Activated B cell treated with CpG ODN at 0.5 μM for 24 hours (primary cell): ENCODE measurements at places on chromosomes 1 and 21.

DNA sequence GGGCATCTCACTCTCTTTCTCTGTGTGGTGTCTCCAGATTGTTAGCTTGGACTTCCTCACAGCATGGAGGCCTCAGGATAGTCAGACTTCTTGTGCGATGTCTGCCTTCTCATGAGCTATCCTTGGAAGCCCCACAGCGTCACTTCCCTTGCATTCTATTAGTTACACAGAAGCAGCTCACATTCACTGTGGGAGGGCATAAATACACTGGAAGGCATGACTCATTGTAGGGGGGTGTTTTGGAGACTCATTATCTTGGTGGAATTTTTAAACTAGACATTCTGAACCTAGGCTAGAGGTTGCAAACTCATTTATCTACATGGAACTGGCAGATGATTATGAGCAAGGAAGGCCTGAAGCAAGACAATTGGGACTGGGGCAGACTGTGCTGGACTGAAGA lies 21.4 kb upstream of the FASLG start:
- DNase-seq, result no peak

- DNase-seq, result no peak
Measured at GRCh38 chr21:44940116-44940631, 345 bp downstream of the SLX9 start.

DNA sequence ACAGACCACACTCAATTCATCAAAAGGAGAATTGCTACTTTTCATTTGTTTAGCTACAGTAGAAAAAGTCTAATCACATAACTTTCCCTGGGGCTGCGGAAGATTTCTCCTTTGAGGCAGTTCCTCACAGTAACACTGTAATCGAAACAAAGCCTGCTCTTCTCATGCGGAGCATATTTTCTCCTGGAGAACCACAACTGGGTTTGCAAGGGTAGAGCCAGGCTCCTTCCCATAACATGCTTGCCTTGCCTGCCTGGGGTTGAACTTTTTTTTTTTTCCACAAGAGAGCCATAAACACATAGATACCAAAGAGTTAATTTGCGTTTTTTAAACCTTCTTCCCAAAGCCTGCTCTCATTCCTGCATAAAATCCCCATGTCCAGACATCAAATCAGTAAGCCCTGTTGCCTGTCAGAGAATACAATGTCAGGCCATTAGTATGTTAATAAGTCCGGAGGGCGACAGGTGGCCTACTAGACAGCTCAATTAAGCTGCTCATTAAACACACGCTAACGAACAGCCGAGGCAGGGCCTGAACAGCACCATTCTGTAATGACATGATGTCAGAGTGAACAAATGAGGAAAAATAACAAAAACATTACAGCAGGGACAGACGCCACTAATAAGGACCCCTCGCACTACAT lies 107.1 kb upstream of the OLIG2 start:
- no peak for DNase-seq

DNA sequence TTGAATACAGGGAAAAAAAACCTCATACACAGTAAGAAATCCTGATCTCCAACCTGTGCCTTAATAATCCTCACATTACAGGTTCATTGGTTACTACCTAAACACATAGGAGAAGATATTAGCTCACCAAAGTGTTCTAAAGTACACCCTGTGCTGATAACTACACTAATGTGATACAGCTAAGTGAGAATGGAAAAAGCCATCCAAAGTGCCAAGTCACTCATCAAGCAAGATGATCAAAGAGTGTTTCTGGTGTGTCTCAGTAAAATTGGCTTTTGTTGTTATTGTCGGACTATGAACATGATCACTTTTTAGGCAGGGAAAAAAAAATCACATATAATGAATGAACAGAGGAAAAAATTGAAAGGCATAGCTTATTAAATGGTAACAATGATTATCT lies 31.4 kb downstream of the EPS15 start:
- DNase-seq, result no peak
